ENCODE measurements at places on chromosomes 11 and 22.

GRCh38 chr22:48391171-48391711, 1436.4 kb downstream of the BRD1 start:
- no peak for DNase-seq

DNA sequence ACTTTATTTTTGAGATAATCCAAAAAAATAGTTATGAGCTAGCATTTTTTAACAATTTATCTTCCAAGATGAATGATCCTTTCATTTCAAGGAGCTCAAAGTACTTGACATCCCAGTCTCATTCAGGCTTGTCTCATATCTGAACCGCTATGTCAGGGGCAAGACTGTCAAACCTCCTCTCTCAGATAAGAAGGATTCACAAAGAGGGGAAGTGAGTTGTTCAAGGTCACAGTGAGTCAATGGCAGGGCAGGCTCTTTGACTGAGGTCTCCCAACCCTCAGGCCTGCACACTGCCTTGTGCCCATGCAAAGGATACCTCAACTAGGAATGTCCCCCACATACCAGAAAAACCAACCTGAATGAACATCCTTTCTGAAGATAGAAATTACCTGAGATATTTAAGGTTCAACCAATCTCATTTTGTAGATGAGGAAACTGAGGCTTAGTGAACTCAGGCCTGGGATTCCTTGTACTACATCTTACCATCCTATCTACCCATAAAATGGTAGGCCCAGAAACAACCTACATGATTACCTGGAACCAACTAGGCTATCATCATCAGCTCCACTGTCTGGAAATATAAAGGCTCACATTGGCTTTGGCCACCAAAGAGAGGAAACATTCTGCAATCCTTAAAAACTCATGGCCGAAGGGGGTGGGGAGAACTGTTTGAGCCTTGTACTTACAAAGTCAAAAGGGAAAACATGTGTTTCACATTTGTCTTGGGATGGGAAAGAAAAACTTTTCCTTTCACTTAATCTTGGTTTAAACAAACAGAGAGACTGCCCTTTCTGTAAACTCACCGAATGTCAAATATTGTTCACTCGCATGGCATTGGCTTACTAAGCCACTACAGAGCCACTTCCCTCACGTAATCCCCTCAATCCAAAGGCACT, 51.1 kb downstream of the LIF start:
- peak; percentile 33 for DNase-seq

GRCh38 chr11:45332276-45332934, 46.3 kb upstream of the SYT13 start:
- DNase-seq, result peak; percentile 70

GRCh38 chr11:104443387-104443786, 279.4 kb upstream of the PDGFD start:
- DNase-seq, result no peak

- no peak for DNase-seq
Measured at GRCh38 chr11:44835938-44836337, 109.2 kb downstream of the TSPAN18 start.

DNA sequence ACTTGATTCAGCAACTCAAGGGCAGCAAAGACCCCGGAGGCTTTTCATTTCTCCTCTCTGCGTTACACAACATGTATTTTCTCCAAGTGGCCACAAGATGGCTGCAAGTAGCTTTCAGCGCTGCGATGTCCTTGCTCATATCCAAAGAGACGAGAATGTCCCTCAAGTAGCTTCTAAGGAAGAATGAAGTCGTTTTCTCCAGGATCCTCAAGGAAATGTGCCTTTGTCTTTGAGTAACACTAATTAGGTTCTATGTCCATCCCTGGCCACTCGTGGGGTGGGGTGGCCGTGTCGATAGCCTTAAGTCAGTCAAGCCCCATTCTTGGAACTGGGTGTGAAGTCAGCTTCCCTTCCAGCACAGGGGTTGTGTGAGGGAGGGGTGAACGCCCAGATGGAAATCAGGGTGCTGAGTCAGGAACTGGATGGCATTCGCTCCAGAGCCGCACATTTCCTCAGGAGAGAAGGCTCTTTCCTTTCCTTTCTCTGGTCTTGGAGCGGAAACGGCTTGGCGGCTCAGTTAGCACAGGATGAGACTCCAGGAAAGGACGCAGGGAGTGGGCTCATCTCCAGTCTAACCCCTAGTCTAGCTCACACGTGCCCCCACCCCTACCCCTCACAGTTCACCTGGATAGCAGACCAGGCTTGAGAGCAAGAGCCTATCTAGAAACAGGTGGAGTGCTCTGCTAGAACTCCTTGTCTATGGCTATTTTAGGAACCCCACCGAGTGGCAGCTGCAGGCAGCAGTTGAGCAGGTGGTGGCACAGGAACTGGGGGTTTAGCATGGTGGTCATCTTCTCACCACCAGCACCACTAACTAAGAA, 44.3 kb downstream of the NNMT start:
- peak; percentile 65 for DNase-seq

GRCh38 chr11:71423181-71423790, 24.9 kb downstream of the DHCR7 start:
- no peak for DNase-seq

DNA sequence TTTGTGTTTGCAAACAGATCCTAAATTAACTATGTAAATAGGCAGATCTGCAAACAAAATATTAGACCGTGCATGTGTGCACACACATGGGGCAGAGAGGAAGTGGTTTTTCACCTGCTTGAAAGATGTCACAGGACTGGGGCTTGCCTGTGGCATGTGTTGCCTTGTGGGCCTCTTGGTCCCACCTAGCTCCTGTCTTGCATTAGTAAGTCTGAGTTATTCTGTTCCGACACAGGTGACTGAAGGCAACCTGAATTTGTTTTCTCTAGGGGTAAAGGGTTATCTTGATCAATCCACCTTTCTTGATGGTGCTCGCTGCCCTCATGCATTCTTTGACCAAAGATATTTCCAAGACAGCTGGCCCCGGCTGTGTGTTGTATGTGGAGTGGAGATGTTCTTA, 667.5 kb downstream of the NTM start:
- no peak for DNase-seq

- no peak for DNase-seq
Measured at GRCh38 chr11:57116654-57117053, 65.1 kb upstream of the LRRC55 start.

DNA sequence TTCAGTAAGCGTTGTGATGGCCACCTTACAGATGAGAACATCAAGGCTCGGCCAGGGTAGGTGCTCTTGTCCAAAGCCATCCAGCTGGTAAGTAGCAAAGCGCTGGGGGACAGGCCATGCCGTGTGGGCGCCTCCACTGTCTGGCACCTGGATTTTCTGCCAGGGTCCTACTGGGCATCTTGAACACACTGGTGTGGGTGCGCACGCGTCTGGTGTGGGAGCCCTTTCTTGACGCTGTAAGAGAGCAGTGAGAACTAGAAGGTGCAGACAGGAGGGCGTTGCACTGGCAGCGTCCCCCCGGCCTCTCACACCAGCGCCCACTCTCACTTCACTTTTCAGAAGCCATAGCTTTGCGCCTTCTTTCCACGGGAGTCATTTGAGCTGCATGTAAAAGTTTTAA, 296.6 kb downstream of the TBC1D22A start:
- DNase-seq, result no peak

DNA sequence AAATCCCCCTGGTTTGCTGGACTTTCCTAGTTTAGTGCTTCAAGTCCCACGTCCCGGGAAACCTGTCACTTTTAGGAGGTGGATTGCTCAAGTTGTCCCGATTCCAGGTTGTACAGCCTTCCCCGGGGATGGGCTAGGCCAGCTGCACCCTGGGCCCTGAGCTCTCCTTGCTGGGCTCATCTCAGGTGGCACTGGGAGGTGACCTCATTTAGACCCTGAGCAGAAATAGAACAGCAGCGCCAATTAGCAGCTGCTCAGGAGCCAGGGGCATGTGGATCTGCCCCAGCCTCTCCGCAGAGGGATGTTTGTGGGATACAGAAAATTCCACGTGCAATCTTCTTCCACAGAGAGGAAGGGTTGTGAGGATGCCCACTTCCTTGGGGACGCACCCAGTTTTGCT, 9.6 kb upstream of the CERK start:
- DNase-seq, result no peak

DNA sequence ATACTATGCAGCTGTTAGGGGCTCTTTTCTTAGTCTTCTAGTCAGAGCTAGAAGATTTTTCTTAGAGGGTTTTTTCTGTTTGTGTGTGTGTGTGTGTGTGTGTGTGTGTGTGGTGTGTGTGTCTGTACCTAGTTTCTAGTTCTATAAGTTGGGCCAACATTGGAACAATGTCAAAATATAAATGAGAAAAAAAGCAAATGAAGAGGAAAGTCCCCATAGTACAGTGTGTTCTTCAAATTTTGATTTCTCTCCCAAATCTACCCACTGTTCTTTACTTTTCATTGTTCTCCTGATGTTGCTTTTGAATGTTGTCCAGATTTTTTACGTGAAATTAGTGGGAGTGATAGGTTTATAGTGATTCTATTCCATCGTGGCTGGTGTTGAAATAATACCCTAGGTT, 2153.4 kb upstream of the RAG2 start:
- no peak for DNase-seq

- no peak for DNase-seq
Measured at GRCh38 chr11:94549146-94549545, 5.4 kb downstream of the FUT4 start.

DNA sequence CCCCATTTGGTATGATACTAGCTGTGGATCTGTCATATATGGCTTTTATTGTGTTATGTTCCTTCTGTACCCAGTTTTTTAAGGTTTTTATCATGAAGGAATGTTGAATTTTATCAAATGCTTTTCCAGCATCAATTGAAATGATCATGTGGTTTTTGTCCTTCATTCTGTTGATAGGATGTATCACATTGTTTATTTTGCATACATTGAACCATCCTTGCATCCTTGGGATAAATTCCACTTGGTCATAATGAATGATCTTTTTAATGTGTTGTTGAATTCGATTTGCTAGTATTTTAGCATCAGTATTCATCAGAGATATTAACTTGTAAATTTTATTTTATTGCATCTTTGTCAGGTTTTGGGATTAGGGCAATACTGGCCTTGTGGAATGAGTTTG, 31.1 kb downstream of the TAF1D start:
- no peak for DNase-seq

- no peak for DNase-seq
Measured at GRCh38 chr11:86196913-86197312, 47.6 kb upstream of the EED start.

- DNase-seq, result no peak
Measured at GRCh38 chr11:120771551-120772060, 252.3 kb upstream of the TBCEL start.

DNA sequence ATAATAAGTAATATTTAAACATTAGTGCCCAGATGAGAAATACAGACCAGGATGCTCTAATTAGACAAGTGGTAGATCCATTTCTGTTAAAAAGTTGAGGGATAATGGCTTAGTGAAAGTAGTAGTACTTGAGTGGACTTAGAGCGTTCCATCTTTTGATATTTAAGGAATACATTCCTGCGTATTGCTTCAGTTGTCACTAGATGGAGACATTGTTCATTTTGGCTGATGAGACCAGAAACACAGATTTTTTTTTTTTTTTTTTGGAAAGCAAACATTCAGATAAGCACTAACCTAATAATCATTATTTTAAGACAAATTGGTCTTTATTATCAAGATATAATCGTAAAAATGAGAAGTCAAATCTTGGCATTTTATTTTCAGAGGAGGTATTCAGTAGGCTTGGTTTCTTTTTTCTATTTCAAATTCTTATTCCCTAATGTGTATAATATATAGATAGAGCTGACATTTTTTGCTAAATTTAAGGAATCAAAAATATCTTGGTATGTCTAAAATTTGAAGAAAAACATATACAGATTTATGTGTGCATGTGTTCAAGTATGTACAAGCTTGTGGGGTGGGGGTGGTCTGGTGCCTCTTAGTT, 92.9 kb downstream of the DYNC2H1 start:
- DNase-seq, result no peak

- peak; percentile 80 for DNase-seq
Measured at GRCh38 chr22:41822317-41823057, 10.4 kb upstream of the SREBF2 start.

- DNase-seq, result no peak
Measured at GRCh38 chr11:7186190-7186589, 65.5 kb upstream of the SYT9 start.

DNA sequence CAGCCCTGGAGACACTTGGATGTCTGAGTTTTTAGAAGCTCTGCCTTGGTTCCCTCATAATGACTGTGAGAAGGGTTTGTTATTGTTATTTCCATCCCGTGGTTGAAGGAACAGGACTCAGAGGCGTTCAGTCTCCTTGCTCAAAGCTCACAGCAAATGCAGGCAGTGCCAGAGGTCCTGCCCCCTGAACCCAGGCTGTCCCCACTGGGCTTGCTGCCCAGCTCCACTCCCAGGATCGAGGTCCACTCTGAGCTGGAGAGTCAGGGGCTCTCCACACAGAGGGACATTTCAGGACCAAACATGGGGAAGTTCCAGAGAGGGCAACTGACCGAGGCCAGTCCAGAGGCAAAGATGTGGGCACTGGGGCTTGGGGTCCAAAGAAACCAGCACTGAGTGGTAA, 14.8 kb downstream of the FGF4 start:
- no peak for DNase-seq

GRCh38 chr11:64627371-64627770, 36.4 kb downstream of the SLC22A12 start:
- DNase-seq, result no peak

DNA sequence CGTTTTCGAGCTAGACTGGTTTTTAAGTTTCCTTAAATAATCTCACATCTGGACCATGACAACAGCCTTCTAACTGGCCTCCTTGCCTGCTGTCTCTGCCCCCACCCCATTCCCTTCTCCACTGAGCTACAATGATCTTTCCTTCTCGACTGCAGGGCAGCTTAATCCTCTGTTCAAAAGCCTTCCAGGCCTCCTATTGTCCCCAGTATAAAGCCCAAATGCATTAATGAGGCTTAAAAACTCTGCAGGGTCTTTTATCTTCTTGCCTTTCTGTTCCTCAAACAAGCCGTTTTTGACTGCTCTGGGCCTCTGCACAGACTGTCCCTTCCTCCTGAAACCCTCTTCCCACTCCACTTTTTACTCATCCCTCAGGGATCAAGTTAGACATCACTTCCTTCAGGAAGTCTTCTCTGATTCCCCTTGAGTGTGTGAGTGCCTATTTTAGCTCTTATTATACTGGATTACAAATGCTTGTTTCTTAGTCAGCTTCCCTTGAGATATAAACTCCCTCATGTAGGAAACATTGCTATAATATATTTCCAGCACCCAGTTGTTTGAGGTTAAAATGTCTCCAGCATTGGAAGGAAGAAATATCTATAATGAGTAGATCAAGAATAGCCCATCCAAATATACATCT, 23.6 kb upstream of the PAMR1 start:
- DNase-seq, result no peak

DNA sequence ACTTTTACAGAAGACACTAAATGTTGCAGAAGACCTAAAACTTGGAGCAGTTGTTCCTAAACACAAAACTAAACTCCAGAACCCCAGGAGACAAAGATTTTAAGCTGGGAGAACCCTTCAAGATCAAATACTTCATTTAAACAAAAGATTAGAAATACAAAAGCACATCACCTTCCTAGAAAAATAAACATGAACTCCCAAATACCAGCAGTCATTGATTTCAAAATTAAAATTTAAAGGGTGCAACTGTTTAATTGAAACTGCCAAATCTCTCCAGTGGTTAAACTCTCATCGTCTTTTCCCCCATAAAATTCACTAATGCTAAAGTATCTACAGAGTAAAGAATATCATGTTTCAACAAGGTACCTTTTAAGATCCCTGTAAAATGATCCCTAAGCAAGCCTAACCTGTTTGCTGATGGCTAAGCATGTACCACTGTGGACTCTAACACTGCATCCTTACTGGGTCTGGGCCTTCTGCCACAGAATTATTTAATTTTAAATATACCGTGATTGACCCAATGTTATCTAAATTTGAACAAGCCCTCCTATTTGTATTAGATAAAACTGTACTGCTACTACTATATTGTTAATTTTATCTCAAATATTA, 53.7 kb upstream of the CCDC34 start:
- no peak for DNase-seq

GRCh38 chr22:23067023-23067650, 3.2 kb upstream of the GNAZ start:
- peak; percentile 50 for DNase-seq
